Panc1 (cell line): ENCODE measurements at places on chromosomes 7 and 10. TPM values are rescaled to one million over a fixed set of nuclear protein-coding genes. Genes with fewer than 3 reads are reported as not detected.
A peak's percentile ranks its signal among the peaks of the same experiment; 100 is the strongest.

SRRM3 gene
- 8.5 TPM for total RNA-seq

NIPSNAP2 gene
- total RNA-seq, result 93.2 TPM

NKX1-2 gene
- 0.15 TPM for total RNA-seq

GRCh38 chr10:34156781-34157425 lies 658.2 kb downstream of the PARD3 start:
- no peak overlapping the region for H3K27ac ChIP-seq
- no peak overlapping the region for H3K4me3 ChIP-seq
- H3K4me1 ChIP-seq, result no peaks in the 10 kb centered on the region

DNA sequence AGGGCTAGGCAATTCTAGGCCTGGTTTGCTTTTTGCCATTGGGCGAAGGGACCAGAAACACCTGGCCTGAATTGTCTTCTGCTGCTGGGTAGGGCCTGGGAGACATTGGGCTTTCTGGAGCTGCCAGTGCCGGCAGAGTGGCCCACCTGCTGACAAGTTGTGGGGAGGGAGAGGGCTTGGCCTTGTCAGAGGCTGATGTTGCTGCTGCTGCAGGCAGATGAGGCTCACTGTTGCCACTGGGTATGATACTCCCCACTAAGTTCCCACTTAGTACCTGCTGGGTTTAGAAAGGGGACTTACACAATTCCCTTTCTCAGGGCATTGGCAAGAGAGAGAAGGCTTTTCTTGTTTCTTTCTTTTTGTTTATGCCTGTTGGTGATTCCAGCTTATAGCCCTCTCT lies 289.6 kb upstream of the NPVF start:
- no peaks in the 10 kb centered on the region for H3K27me3 ChIP-seq
- no peaks in the 10 kb centered on the region for H3K36me3 ChIP-seq
- H3K4me1 ChIP-seq, result no peaks in the 10 kb centered on the region

GRCh38 chr7:48875045-48875916 lies 49.1 kb upstream of the CDC14C start:
- H3K4me1 ChIP-seq, result 0 out of 2 replicates have a peak, but pooled peaks cover 2% of the 10 kb centered on the region
- peak; percentile 18 for DNase-seq
- H3K27ac ChIP-seq, result peak overlapping the region; percentile 32; the same call in 1 of the 2 replicates
- no peaks in the 10 kb centered on the region for H3K36me3 ChIP-seq
- no peak overlapping the region for H3K4me3 ChIP-seq

DNA sequence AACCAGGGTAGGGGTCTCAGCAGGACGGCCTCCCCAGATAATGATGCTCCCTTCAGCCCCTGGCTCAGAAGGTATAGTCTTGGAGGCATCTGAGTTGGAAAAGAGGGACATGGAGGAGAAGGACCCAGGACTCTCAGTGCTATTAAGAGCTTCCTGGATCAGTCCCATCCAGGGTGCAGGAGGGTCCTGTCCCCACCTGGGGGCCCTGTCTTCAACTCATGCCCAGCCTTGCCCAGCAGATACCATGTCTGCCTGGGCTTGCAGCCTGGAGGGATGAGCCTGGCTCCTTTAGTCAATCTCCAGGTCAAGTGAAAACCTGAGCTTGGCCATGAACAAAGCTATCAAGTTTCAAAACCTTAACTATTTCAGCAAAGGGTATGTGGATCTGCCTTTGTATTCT lies 67.6 kb downstream of the PRTFDC1 start:
- H3K4me1 ChIP-seq, result no peaks in the 10 kb centered on the region
- no peak overlapping the region for H3K4me3 ChIP-seq
- DNase-seq, result no peak
- H3K27me3 ChIP-seq, result no peaks in the 10 kb centered on the region
- no peaks in the 10 kb centered on the region for H3K36me3 ChIP-seq
- no peak overlapping the region for H3K27ac ChIP-seq

DNA sequence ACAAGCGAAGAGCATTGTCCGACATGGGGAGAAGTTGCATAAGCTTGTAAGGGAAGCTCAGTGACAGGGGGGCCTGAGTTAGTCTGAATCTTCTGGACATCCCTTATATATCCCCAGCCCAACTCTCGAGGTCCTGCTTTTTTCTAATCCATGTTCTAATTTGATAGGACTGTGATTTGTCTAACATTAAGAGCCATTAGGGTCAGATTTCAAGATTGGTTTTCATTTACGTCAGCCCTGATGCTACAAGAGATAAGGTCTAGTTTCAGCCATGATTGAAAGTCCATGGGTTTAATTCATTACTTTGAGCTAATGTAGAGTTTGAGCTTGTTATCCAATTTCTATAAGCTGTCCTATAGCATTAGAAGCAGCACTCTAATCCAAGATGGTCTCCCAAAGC lies 20.3 kb downstream of the TLX1 start:
- no peak overlapping the region for H3K27ac ChIP-seq
- DNase-seq, result no peak
- no peak overlapping the region for H3K4me3 ChIP-seq
- no peaks in the 10 kb centered on the region for H3K36me3 ChIP-seq

- no peak for DNase-seq
- H3K27me3 ChIP-seq, result peaks cover 5% of the 10 kb centered on the region; the same call in 1 of the 2 replicates
- no peak overlapping the region for H3K4me3 ChIP-seq
- no peak overlapping the region for H3K27ac ChIP-seq
- no peaks in the 10 kb centered on the region for H3K4me1 ChIP-seq
- no peaks in the 10 kb centered on the region for H3K36me3 ChIP-seq
Measured at GRCh38 chr10:43863859-43864591, 215.3 kb upstream of the ZNF32 start.

DNA sequence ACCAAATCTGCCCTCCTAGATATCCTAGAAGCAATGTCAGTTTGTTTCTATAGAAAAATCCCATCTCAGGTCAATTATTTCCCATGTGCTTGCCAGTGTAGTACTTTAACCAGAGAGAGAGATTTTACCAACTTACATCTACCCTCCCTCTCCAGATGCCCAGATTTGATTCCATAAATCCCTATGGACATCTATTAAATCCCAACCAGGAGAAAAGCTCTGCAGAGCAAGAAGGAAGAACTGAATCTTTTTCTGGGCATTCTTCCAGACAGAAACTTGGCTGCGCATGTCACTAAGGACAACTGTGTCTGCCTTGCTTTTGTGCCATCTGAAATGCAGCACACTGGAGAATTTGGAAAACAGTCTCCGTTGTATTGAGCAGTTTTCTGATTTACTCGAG lies 597.6 kb downstream of the SORCS1 start:
- no peaks in the 10 kb centered on the region for H3K27me3 ChIP-seq
- no peak overlapping the region for H3K27ac ChIP-seq
- no peaks in the 10 kb centered on the region for H3K36me3 ChIP-seq

DNA sequence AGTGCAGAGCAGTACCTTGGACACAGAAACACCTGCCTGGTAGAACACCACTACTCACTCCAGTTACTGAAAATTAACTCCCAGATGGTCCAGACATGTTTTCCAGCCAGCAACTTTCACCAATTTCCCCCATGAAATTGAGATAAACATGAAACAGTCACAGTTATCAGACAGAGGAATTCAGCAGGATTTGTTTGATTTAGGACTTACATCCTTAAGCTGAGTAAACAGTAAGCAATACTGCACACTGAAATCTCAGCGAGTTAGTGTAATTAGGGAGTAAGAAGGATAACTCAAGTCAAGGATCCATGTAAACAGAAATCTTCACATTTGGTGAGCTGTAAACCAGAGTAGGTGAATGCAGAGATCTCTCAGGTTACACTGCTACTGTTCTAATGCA lies 353.5 kb downstream of the ELMO1 start:
- no peaks in the 10 kb centered on the region for H3K36me3 ChIP-seq
- no peaks in the 10 kb centered on the region for H3K27me3 ChIP-seq
- no peak overlapping the region for H3K4me3 ChIP-seq
- H3K27ac ChIP-seq, result no peak overlapping the region

DNA sequence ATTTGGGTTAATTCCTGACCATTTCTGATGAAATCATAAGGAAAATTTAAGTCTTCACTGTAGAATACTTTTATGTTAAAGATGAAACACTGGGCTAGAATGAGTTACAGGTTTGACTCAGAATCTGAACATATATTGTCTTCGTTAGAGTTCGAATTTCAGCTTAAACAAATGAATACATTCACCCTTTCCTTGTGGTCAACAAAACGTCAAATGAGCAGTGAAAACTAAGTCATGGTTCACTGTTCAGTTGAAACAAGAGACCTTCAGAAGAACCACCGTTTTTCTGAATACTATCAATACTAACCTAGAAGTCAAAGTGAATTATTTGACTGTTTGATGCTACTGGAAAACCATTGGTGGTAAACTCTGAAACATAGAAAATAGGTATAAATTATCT lies 235.2 kb upstream of the ZWINT start:
- no peaks in the 10 kb centered on the region for H3K27me3 ChIP-seq
- no peaks in the 10 kb centered on the region for H3K36me3 ChIP-seq
- H3K4me3 ChIP-seq, result no peak overlapping the region
- no peaks in the 10 kb centered on the region for H3K4me1 ChIP-seq
- no peak for DNase-seq
- H3K27ac ChIP-seq, result no peak overlapping the region

- H3K36me3 ChIP-seq, result peaks cover 4% of the 10 kb centered on the region; the same call in 1 of the 2 replicates
- DNase-seq, result no peak
Measured at GRCh38 chr7:66958538-66959350, 36.6 kb downstream of the SBDS start.
